ENCODE measurements at places on chromosomes 1 and 21. TPM values are rescaled to one million over a fixed set of nuclear protein-coding genes. Genes with fewer than 3 reads are reported as not detected.

GRCh38 chr1:2323451-2323974 is 67.8 kb downstream of the MORN1 start:
- no peaks in the 10 kb centered on the region for H3K4me1 ChIP-seq
- H3K27ac ChIP-seq: no peak overlapping the region
- H3K27me3 ChIP-seq: no peaks in the 10 kb centered on the region
- DNase-seq: no peak

DNA sequence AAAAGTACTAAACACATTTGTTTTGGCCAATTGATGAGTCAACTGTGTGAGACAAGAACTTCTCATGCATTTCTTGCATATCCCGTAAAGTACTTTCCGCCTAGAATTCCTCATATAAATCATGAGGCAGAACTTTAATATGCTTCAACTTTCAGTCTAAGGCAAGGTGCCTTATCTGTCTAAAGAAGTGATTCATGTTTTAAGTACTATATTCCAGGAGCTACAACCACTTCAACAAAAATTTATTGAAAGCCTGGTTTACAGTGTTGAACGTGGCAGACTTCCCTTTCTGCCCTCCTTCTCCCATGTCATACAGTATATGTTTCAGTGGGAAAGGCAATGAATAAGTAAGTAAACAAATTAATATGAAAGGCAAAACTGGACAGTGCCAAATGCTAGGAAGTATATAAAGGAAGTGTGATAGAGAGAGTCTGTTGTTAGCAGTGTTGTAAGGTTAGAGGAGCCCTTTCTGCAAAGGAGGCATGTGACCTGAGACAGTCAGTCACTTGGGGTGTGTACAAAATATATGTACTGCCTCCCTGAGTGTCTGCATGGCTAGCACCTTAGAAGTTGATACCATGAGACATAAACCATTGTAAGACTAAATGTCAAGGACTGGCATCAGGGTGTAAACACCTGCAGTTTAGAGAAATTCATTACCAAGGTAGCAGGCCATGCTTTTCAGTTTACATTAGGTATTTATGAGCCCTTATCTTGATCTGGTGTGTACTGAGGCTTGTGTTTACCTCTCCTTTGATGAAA is 362.2 kb downstream of the SRGAP2C start:
- no peaks in the 10 kb centered on the region for H3K36me3 ChIP-seq
- DNase-seq: no peak
- no peaks in the 10 kb centered on the region for H3K4me1 ChIP-seq
- H3K27ac ChIP-seq: no peak overlapping the region
- H3K4me3 ChIP-seq: no peak overlapping the region

Gene ANKRD65
- total RNA-seq: 3.1 TPM

- no peak overlapping the region for H3K27ac ChIP-seq
- DNase-seq: no peak
- no peaks in the 10 kb centered on the region for H3K36me3 ChIP-seq
- H3K4me1 ChIP-seq: no peaks in the 10 kb centered on the region
- H3K27me3 ChIP-seq: no peaks in the 10 kb centered on the region
These were observed 284.4 kb downstream of the VAV3 start for GRCh38 chr1:107680579-107680985.

- H3K4me1 ChIP-seq: peaks cover 6% of the 10 kb centered on the region
- H3K4me3 ChIP-seq: no peak overlapping the region
- no peak for DNase-seq
- H3K27ac ChIP-seq: no peak overlapping the region
- H3K27me3 ChIP-seq: no peaks in the 10 kb centered on the region
These were observed 174.7 kb upstream of the SGIP1 start for GRCh38 chr1:66359269-66359668.

GRCh38 chr1:221874285-221875003 is 132.6 kb upstream of the DUSP10 start:
- H3K27me3 ChIP-seq: no peaks in the 10 kb centered on the region
- H3K4me1 ChIP-seq: no peaks in the 10 kb centered on the region
- H3K36me3 ChIP-seq: no peaks in the 10 kb centered on the region
- no peak overlapping the region for H3K27ac ChIP-seq

Gene FCRL2
- not detected for total RNA-seq

DNA sequence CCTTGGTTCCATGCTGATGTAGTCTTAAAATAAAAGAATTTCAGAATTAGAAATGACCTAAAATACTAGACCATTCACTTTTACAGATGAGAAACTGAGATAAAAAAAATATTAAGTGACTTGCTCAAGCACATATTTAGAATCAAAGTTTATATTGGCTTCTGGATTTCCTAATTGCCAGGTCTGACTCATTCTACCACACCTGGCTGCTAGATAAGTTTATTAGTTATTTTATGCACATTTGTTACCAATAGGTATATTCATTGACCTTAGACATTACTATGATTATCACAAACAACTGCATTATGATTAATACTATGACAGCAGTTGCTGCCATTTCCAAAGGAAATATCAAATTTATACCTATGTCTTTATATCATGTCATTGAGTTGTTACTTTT is 497.5 kb downstream of the RWDD3 start:
- H3K36me3 ChIP-seq: no peaks in the 10 kb centered on the region
- no peak overlapping the region for H3K27ac ChIP-seq
- H3K4me1 ChIP-seq: no peaks in the 10 kb centered on the region
- no peak for DNase-seq
- H3K27me3 ChIP-seq: no peaks in the 10 kb centered on the region

GRCh38 chr1:53172426-53173128 is 24.0 kb upstream of the CPT2 start:
- no peak for DNase-seq
- H3K36me3 ChIP-seq: no peaks in the 10 kb centered on the region
- no peaks in the 10 kb centered on the region for H3K27me3 ChIP-seq
- no peak overlapping the region for H3K4me3 ChIP-seq

- no peak for DNase-seq
- no peaks in the 10 kb centered on the region for H3K4me1 ChIP-seq
- no peaks in the 10 kb centered on the region for H3K27me3 ChIP-seq
- H3K27ac ChIP-seq: no peak overlapping the region
- no peak overlapping the region for H3K4me3 ChIP-seq
These were observed 187.0 kb upstream of the RUNX1 start for GRCh38 chr21:35236090-35236489.
